ENCODE measurements at places on chromosomes 3 and 15.
A peak's percentile ranks its signal among the peaks of the same experiment; 100 is the strongest.

GRCh38 chr3:102979682-102980354 is 545.0 kb downstream of the ZPLD1 start:
- no peak for DNase-seq

DNA sequence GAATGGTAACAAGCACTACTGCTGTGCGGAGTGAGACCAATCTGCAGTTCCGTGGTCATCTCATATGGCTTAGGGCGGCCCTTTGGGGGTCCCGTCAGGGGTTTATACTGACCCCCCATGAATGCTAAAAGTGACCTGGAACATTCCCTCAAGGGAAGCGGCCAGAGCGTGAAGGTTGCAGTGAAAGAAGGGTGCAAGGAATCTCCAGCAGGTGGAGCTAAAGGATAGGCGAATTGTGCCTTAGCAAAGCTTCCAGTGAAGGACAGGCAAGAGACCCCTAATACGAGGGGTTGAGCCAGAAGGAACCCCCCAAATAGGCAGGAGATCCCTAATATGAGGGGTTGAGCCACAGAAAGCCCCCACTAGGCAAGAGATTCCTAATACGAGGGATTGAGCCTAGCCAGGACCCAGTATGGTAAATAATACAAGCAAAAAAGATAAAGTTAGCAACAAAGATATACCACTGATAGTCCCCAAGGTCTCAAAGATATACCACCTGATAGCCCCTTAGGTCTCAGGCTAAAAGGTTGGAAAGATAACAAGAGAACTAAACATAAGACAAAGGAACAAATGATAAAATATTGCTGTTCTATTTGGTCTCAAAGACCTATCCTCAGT is 32.8 kb downstream of the ZNF589 start:
- peak; percentile 68 for DNase-seq

- no peak for DNase-seq
These were observed 139.1 kb downstream of the DNAJB8 start for GRCh38 chr3:128327606-128328031.

- DNase-seq, result no peak
These were observed at the start of gene TTC23 for GRCh38 chr15:99249270-99249841. TSS of gene TTC23 (minus strand) at chr15:99249581. CDS start at chr15:99228712, 20,869 bp downstream.

DNA sequence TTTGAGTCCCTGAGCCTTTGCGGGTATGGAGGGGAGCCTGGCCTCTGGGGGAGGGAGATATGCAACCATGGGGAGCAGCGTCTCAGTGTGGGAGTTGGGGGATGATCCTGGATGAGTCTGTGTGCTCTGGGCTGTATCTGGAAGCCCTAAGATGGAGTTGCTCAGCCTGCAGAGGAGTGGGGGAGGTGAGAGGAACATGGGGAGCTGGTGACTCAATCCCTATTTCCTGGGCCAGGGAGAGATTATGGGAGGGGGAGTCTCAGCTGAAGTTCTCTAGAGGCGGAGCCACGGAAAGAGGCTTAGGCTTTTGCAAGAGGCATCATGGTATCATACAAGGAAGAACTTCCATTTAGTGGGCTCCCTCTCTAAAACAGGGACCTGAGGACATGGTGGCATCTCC is 59.5 kb upstream of the TMEM115 start:
- DNase-seq, result no peak
